ENCODE measurements at places on chromosomes 1 and 21.

DNA sequence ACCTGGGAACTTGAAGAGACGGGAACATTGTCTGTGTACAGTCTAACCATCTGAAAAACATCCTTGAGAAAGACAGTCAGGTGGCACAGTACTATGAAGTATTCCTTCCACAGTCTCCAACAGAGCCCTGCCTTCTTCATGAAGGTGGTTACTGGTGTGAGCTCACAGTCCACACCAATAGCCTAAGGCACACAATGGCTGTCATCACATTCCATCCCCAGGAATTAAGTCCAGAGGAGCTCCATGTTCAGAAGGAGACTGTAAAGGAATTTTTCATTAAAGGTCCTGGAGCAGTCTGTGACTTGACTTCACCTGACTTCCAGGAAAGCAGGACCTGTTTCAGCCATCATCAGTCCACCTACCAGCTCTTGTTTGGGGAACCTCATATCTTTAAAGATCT is 180.2 kb downstream of the C1orf21 start:
- DNase-seq, result no peak

- DNase-seq, result no peak
Measured at GRCh38 chr1:76938304-76938703, 71.0 kb downstream of the ST6GALNAC5 start.

GRCh38 chr21:44540741-44541288 is 820 bp upstream of the KRTAP10-1 start:
- DNase-seq, result no peak

DNA sequence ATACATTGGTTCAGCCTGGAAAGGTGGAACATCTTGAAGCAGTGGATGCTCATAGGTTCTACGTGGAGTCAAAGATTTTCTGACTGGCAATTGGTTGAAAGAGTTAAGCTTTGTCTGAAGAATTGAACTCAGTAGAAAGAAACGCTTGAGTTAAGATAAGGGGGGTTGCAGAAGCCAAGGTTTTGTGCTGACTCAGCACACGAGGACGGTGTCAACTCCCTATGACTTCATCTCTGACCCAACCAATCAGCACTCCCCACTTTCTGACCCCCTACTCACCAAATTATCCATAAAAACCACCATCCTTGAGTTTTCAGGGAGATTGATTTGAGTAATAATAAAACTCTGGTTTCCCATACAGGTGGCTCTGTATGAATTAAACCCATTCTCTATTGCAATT is 2.5 kb upstream of the PINK1 start:
- no peak for DNase-seq

GRCh38 chr1:30527511-30528140 is 195.8 kb downstream of the MATN1 start:
- DNase-seq, result peak; percentile 25
